GM04503 (cell line): ENCODE measurements at places on chromosomes 2 and 18.

DNA sequence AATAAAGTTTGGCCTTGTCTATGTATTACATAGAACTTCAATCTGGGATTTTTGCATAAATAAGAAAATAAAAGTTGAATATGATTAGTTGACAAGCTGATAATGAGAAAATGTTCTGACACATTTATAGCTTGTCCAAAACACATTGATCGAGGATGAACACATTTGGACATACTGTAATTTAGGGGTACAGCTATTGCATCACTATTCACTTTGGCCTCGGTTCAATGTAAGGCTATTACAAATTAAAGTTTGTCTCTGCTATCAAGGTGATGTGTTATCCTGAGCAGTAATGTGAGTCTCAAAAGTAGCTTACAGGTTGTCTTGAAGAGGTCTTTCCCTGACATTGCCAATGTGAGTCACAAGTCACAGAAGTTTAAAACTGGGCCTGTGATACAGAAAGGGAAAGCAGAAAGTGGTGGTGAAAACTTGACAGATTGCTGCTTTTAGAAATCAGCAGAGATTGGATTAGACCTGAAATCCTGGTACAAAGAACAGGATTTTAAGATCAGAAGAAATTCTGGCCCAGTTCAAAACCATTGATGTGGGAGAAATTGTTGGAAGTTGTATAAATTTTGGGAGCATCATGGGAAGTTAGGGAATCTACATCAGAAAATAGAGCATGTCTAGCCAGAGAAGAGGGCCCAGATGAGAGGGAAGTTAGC, 674.1 kb downstream of the NYAP2 start:
- DNase-seq = no peak

DNA sequence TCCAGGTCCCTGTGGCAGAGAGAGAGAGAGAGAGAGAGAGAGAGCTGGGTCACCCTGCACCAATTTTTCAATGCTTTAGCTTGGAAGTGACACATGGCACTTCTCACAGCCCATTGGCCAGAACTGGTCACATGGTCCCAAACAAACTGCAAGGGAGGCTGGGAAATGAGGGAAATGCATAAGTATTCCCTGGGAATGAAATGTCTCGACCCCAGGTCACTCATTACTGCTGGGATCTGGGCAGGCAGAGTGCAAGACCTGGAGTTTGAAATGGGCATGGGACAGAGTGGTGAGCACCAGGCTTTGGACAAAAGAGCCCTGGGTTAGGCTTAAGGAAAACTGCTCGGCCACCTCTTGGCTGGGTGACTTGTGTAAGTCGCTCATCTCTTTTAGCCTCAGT, 37.0 kb downstream of the SMAD7 start:
- no peak for DNase-seq

DNA sequence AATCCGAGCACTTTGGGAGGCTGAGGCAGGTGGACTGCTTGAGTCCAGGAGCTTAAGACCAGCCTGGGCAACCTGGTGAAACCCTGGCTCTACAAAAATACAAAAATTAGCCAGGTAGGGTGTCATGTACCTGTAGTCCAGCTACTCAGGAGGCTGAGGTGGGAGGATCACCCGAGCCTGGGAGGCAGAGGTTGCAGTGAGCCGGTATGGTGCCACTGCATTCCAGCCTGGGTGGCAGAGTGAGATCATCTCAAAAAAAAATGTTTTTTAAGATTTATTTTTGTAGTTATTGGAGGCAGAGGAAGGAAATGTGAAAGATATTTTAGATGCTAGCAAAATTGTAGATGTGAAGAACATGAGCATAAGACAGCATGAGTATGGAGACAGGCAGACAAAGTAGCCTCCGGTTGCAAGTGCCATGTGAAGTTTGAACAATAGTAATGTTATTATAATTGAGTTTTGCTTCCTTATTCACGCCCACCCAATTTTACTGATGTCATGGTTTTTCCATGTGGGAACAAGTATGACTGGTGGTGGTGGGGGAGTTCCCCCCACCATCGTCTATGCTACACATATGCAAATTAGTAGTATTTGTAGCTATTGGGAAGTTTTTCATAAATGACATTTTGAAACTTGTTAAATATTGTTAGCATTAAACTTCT, 18.0 kb downstream of the REL start:
- DNase-seq = no peak

DNA sequence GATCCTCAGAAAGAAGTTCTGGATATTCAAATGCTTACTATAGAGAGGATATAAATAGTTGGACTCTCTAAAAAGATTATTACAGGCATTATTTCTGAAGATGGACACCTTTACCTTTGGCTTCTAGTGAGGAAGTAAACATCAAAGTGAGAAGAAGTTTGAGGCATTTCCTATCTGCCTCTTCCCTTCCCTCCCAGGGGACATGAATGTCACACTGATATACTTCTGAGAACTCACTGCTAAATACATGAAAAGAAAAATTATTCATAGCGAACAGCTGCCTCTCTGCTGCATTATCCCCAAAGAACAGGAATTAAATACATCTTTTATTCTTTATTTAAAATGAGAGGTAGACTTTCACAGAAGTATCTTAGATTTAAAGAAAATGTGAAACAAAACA, 63.6 kb upstream of the PGAP1 start:
- DNase-seq = no peak

DNA sequence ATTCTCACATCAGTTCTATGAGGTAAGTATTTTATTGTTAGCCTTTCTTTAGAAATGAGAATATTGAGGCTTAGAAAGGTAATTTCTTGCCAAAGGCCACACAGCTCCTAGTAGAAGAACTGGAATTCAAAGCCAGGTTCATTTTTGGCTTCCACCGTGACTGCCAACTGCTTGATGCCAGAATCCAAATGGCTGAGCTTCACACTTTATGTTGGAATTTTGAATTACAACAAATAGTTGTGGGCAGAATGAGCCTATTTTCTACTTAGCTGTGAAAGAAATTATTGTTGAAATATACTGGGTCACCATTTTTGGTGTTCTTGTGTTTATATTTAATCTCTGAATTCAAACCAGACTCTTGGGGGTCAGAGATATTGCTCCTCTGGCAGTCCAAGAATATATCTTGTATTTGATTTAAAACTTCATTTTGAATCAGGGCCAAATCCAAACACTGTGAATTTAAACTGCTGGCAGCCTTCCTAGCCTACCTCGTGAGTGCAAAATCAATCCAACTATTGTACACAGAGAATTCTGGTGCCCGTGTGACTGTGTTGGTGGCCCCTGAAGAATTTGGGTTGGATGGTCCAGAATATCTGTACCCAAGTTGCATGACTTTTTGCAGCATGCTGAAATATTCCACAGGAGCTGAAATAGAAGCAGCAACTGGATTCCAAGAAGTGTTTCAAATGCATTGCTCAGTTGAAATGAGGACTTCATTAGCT, 35.6 kb upstream of the LPIN1 start:
- DNase-seq = no peak

DNA sequence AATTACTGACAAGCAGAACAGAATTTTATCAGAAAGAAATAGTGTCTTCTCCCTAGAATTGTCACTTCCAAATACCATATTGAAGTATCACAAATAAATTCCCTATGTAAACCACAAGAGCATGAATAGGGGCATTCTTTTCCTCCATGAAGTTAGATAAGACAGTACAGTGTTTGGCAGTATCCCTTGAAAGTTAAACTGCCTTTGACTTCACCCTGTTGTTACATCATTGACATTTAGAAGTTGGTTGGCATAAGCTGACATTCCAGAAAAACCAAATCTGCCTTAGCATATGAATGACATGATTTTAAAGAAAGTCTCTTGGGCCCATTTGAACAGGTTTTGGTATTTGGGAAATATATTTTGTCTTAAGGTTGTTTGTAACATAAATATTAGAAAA, 50.2 kb upstream of the OSR1 start:
- DNase-seq = no peak
